Endothelial cell of coronary artery (primary cell): ENCODE measurements at places on chromosomes 1 and 21. TPM values are rescaled to one million over a fixed set of nuclear protein-coding genes. Genes with fewer than 3 reads are reported as not detected.

LCE3E gene
- not detected in 2 replicates for total RNA-seq

AMY2A gene
- total RNA-seq, result not detected in 2 replicates

TIE1 gene
- 694 and 736 TPM in 2 replicates for total RNA-seq

ADAM30 gene
- not detected in 2 replicates for total RNA-seq

HSD3B2 gene
- total RNA-seq, result not detected in 2 replicates

CCDC181 gene
- 0.09 TPM in 2 replicates for total RNA-seq

CRP gene
- total RNA-seq, result 0.09 TPM in 2 replicates

VCAM1 gene
- 10.7 and 11.7 TPM in 2 replicates for total RNA-seq

FMO4 gene
- total RNA-seq, result 0.36 and 0.47 TPM in 2 replicates

CHRM3 gene
- under 0.01 and 0.19 TPM in 2 replicates for total RNA-seq

TMEM82 gene
- total RNA-seq, result not detected in 2 replicates

LEMD1 gene
- 0.28 TPM in 1 of 2 replicates, not detected in the other for total RNA-seq

RXRG gene
- total RNA-seq, result not detected in 2 replicates

GUCA2B gene
- total RNA-seq, result not detected in 2 replicates

EXTL1 gene
- not detected in 2 replicates for total RNA-seq

PLA2G2C gene
- not detected in 2 replicates for total RNA-seq

IFI44 gene
- total RNA-seq, result 11.1 and 18.2 TPM in 2 replicates

ACADM gene
- total RNA-seq, result 26.4 and 29.7 TPM in 2 replicates

CDA gene
- total RNA-seq, result 0.66 and 0.90 TPM in 2 replicates

PROK1 gene
- not detected in 2 replicates for total RNA-seq

OR14K1 gene
- not detected in 2 replicates for total RNA-seq

NHLH1 gene
- under 0.01 TPM in 1 of 2 replicates, not detected in the other for total RNA-seq

TNFRSF1B gene
- 14.7 and 17.0 TPM in 2 replicates for total RNA-seq

TRIM67 gene
- not detected in 2 replicates for total RNA-seq

CD53 gene
- total RNA-seq, result not detected in 2 replicates

ELAPOR1 gene
- total RNA-seq, result 0.09 and 0.27 TPM in 2 replicates

ATP1A4 gene
- total RNA-seq, result not detected in 2 replicates

NPHP4 gene
- 5.0 and 7.8 TPM in 2 replicates for total RNA-seq

OR2L2 gene
- total RNA-seq, result not detected in 2 replicates

USH2A gene
- not detected in 2 replicates for total RNA-seq

OLFML3 gene
- total RNA-seq, result 0.28 and 0.45 TPM in 2 replicates

BSND gene
- total RNA-seq, result not detected in 2 replicates

SLC22A15 gene
- total RNA-seq, result 0.09 and 0.47 TPM in 2 replicates

GJA4 gene
- 19.4 and 68.6 TPM in 2 replicates for total RNA-seq

CYYR1 gene
- total RNA-seq, result 5.1 and 17.0 TPM in 2 replicates

GBP4 gene
- total RNA-seq, result 0.90 and 2.4 TPM in 2 replicates

SDE2 gene
- 20.6 and 23.8 TPM in 2 replicates for total RNA-seq

COL8A2 gene
- 0.09 and 1.3 TPM in 2 replicates for total RNA-seq

BARHL2 gene
- not detected in 2 replicates for total RNA-seq
